ENCODE measurements at places on chromosomes 1 and 21.

DNA sequence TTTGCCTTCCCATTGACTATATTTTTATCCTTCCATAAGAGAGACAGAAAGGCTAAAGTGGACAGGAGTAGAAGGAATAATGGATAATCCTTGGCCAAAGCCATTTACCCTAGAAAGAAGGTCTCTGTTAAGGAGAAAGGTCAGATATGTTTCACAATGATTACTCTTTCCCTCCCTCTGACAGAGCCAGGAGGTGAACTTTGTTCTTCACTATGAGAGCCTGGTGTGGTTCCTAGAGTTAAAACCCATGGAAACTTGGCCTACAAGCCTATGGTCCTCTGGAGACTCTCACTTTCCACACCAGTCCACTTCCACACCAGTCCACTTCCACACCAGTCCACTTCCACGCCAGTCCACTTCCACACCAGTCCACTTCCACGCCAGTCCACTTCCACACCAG lies 479.9 kb upstream of the ZP4 start:
- no peak for DNase-seq

- no peak for DNase-seq
Measured at GRCh38 chr1:164347980-164348379, 211.0 kb upstream of the PBX1 start.

DNA sequence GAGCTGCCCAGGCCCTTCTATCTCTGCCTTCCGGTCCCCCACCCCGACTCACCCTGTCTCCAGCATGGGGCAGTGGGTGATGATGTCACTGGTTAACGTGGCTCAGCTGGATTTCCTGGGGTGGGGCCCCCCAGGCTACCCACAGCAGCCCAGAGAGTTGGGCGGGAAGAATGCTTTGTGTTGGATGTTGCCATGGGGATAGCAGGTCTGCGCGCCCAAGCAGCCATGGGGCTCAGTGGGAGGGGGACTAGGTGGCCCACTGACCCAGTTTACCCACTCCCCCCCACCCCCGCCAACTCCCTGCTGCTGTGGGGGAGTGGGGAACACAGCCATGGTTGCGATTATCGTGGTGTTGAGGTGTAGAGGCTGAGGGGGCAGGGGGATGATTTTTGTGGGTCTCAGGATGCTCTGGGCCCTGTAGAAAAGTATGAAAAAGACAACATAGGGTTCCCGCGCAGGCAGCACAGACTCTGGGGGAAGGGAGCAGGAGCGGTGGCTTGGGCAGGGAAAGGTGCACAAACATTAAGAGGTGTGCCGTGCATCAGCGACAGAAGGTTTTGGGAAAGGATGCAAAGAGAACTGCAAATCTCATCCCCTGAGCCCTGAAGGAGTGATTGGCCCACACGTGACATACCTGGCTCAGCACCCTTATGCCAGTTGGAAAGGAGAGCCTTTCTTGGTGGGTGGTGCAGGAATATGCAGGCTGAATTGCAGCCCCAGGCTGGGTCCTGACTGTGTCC lies 8.5 kb downstream of the CELSR2 start:
- DNase-seq = no peak

- no peak for DNase-seq
Measured at GRCh38 chr1:209038316-209038715, 545.2 kb upstream of the CAMK1G start.

- DNase-seq = no peak
Measured at GRCh38 chr1:182129398-182129797, 67.9 kb upstream of the ZNF648 start.

DNA sequence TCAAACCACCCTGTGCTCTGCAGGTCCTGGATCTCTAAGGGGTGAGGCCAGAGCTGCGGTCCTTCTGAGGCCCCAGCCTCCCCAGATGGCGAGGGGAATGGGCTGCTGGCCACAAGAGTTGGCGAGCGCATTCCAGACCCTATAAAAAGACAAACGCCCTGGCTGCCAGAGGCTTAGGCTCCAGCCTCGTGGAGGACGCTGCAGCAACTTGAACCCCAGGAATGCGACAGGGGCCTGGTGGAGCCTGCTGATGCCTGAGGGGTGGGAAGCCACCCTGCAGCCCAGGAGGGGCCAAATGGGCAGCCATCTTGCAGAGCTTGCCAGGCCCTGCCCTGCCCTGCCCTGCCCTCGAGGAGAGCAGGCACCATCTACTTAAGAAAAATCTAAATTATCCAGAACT lies 8.6 kb downstream of the CACNA1S start:
- DNase-seq = no peak

GRCh38 chr1:105874621-105875020 lies 1181.9 kb upstream of the PRMT6 start:
- no peak for DNase-seq

GRCh38 chr1:144101397-144102045 lies 129.7 kb upstream of the FAM72C start:
- no peak for DNase-seq

DNA sequence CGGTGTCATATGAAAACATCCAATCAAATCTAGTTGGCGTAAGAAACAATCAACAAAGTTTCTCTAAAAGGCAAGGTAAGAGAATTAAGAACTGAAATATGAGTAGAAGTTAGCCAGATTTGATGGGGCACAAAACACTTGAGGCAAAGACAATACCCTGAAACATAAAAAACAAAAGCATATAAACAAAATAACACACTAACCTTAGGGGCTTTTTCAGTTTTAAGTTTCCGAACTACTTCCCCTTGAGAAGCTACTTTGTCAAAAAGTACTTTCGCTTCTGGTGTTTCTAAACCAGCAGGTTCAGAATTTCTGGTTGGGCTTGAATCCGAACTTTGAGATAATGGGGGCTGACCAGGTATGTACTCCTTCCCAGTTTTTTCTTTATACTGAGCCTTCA lies 57.9 kb downstream of the EPRS1 start:
- DNase-seq = no peak

GRCh38 chr1:162347281-162347680 lies 29.4 kb downstream of the SPATA46 start:
- no peak for DNase-seq

GRCh38 chr1:71592646-71593274 lies 511.9 kb upstream of the ZRANB2 start:
- no peak for DNase-seq

DNA sequence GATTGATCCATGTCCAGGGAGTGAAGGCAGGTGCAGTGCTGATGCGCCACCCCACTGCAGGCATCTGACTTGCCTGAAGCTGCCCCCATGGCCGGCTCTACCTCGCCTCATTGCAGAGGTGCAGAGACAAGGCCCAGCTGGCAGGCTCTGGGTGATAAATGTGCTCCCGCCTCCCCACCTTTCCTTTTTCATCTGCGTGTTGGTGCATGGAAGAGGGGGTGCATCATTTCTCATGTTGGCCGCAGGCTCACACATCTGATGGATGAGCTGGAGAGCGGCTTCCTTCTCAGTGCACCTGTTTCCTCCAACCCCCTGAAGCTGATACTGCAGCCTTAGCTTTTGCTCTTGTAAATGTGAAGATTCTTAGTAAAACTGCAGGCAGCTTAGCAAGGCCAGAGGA lies 306.0 kb upstream of the KAZN start:
- no peak for DNase-seq

GRCh38 chr1:234479310-234479559 lies 256 bp upstream of the TARBP1 start:
- DNase-seq = no peak

DNA sequence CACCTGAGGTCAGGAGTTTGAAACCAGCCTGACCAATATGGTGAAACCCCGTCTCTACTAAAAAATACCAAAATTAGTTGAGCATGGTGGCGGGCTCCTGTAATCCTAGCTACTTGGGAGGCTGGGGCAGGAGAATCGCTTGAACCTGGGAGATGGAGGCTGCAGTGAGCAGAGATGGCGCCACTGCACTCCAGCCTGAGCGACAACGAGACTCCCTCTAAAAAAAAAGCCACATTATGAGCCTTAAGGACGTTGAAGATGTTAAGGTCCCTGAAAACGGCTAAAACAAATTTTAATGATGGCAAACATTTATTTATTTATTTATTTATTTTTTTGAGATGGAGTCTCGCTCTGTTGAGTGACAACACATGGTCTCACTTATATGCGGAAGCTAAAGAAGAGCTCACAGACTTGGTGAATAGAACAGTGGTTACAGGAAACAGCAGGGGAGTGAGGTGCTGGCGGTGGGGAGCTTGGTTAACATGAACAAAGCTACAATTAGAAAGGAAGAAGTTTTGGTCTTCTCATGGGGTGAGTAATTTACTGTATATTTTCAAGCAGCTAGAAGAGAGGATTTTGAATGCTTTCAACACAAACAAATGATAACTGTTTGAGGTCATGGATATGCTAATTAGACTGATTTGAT lies 47.1 kb downstream of the TCP10L start:
- no peak for DNase-seq

DNA sequence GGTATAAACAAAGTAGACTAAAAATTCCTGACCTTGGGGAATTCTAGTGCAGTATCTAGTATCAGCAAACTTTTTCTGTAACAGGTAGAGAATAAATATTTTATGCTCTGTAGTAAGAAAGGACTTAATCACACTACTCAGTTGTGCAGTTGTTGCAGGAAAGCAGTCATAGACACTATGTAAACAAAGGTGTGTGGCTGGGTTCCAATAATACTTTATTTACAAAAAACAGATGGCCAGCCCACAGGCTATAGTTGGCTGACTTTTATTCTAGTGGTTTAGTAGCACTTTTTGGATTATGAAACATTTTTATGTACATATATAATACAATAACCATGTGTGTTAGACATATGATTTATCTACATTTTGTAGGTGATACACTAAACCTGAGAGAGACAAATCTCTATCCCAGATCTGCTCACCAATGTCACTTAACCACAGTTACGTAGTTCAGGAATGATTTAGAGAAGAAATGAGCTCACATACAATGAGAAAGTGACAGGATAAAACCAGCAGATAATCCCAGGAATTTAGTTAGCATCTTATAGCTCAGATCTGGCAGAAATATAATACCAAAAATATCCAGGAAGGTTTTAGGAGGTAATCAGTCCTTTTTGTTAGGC lies 56.1 kb downstream of the MIER1 start:
- DNase-seq = no peak

- no peak for DNase-seq
Measured at GRCh38 chr1:84430546-84430945, 32.3 kb downstream of the DNASE2B start.
